ENCODE measurements at places on chromosomes 3 and 15.

GRCh38 chr3:186383026-186383993 lies 21.3 kb upstream of the DGKG start:
- DNase-seq = no peak

DNA sequence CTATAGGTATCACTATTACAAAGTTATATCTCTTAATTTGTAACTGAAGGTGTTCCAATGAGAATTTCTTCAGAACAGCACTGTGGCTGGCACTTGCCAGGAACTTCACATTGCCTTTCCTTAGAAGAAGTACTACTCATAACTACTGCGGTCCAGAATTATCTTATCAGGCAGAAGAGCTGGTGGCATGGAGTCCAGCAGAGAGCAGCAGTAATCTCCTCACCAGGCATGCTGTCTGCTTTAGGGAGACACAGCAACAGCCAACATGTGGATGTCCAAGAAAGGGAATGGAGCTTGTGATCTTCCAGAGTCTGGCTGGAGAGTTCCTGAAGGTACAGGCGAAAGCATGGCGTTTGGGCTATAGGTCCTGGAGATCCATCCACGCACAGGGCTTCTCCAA lies 919.7 kb upstream of the NR2F2 start:
- no peak for DNase-seq

DNA sequence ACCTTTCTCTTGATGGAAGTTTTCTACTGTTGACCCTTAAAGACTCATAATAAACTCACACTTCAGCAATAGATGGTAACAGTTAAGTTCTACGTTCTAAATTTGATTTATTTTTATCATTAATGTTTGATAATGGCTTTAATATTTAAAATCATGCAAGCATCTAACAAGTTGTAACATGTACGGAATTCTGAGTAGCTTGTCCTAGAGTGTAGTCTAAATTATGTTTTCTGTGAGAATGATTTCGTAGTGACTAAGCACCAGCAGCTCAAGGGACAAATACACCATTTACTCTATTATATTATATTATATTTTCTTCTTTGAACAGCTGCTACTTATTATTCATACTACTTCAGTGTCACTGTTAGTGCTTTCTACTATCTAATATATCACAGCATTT lies 345.6 kb downstream of the NLGN1 start:
- DNase-seq = no peak

- DNase-seq = no peak
Measured at GRCh38 chr3:146464783-146465182, 4.6 kb downstream of the PLSCR2 start.

- peak; percentile 25 for DNase-seq
Measured at GRCh38 chr15:92091155-92091734, 237.7 kb downstream of the SLCO3A1 start.

GRCh38 chr3:133965013-133965570 lies 64.6 kb downstream of the SLCO2A1 start:
- DNase-seq = no peak

All from NCI-H1417 treated with DMSO at 0.1 percent for 48 hours (cell line).